Fibroblast of the aortic adventitia (primary cell): ENCODE measurements at places on chromosomes 13 and 19. TPM values are rescaled to one million over a fixed set of nuclear protein-coding genes. Genes with fewer than 3 reads are reported as not detected.

Gene IRGC
- not detected in 2 replicates for total RNA-seq

Gene TUBB4A
- total RNA-seq: 0.41 TPM in 1 of 2 replicates, not detected in the other

Gene OVOL3
- not detected in 2 replicates for total RNA-seq

Gene CYP2A7
- not detected in 2 replicates for total RNA-seq

Gene MCEMP1
- total RNA-seq: not detected in 2 replicates

Gene FGF22
- total RNA-seq: 0.27 TPM in 1 of 2 replicates, not detected in the other

Gene ERICH6B
- total RNA-seq: not detected in 2 replicates
